Activated T-cell treated with anti-CD3 and anti-CD28 coated beads for 4 hours (primary cell): ENCODE measurements at places on chromosomes 5 and 9.

DNA sequence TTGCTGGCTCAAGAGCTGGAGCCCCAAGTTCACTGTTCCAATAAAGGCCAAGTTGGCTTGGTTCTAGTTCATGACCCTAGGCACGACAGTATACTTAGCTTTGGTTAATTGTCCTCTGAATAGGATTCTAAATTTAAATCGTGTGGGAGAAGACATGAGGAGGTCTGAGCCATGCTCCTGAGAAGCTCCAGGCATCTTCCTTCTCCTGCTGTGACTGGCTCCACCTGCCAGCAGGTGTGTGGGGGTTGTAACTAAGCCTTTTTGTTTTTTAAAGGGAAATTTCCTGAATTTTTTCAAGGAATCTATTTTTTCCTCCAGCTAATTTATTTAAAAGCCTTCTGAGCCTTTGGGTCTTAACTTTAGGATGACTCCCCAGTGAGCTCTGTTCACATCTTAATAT lies 20.2 kb upstream of the TRIM36 start:
- DNase-seq = no peak

DNA sequence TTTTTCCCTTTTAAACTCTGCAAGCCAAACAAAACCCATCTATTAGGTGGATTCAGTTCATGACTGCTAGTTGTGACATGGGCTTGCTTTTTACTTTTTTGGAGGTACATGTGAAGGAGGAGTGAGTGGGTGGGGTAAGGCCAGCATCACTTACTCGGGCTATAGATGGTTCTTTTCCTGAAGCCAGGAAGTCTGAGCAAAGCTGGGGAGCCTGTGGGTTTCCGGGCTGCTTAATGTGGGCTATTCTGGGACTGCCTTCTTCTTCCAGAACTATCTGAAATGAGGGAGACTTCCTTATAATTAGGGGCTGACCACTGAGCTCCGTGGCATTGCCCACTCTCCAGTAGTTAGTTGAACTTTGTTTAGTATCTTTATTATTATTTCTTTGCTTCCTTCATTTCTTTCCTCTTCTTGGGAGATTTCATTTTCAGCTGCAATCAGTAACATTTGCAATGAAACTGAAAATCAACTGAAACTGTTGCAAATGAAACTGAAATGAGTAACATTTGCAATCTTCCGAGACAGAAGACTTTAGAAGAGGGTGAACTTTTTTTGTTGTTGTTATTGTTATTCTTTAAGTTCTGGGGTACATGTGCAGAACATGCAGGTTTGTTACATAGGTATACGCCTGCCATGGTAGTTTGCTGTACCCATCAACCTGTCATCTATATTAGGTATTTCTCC lies 204.9 kb downstream of the LRRC70 start:
- no peak for DNase-seq

DNA sequence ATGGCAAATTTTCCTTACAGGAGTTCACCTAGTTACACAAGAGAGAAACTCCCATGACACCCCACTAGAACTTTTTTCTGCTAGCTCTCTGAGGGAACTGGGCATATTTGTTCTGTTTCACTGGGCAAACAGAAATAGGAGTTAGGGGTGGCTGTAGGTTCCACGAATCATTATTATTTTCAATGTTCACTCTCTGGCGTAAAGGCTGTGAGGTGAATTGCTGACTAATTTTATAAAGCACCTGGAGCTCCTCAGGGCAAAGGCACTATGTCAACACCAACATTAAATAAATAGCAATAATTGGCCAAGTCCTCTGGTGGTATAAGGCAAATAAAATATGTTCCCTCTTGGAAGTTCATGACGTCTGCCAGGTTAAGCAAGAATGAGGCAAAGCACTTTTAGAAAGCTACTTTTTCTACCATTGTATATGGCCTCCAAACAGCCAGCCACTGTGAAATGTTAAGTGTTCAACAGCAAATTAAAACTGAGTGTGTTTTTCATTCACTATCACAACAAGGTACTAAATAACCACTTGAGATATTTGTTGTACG lies 344.6 kb downstream of the PDE4D start:
- no peak for DNase-seq

- no peak for DNase-seq
Measured at GRCh38 chr5:177363565-177363964, 5.8 kb downstream of the RGS14 start.

GRCh38 chr9:124813501-124814163 lies 36.7 kb downstream of the OLFML2A start:
- DNase-seq = no peak

DNA sequence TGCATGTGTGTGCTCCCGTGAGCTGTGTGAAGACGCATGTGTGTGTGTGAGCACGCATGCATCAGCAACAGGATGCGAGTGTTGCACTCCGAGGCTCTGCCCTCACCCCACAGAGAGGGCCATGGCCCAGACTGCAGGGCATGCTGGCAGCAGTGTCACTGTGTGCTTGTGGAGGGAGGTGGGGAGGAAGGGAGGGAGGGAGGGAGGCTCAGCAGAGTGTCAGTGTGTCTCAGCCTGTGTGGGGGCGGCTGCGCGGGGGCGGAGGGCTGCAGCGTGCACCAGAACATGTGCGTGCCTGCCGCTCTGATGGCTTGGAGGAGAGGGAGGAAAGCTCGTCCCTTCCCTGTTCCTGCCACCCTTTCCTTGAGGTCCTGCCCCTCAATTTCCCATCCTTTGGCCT lies 5.3 kb downstream of the CAMK2A start:
- no peak for DNase-seq

DNA sequence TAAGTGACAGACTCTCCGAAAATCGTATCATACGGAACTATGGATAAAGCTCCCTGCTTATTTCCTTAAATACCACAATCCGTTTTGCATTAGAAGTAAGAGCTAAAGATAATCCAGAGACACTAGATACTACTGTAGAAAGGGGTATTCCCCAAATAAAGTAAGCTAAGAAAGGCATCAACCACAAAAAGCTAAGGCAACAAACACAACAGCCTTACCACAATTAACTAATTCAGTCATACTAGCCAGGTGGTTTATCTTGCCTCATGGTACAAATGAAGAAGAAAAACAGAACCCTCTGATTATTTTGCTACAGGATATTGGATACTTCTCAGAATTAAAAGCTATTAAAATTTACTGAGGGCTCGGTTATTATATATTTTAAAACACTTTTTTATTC lies 14.1 kb downstream of the ERP44 start:
- no peak for DNase-seq

GRCh38 chr9:35203528-35203927 lies 41.7 kb downstream of the UNC13B start:
- DNase-seq = no peak

- no peak for DNase-seq
Measured at GRCh38 chr5:31630931-31631330, 8.0 kb upstream of the PDZD2 start.

DNA sequence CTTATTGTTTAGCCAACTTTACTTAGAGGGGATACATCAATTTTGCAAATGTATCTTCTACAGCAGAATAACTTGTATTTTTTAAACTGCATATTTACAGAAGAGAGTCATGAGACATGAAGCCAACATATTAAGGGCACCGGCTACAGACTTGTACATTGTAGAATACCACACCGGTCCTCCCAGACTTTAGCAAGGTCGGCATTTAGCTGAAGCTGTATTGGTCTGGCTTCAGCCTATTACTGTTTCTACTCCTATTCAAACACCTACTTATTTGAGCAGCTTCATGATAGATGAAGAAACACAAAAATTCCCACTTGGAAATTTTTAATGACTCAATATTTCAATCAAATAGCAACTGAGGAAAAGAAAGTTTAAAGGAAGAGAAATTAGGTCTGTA lies 33.0 kb downstream of the NR3C1 start:
- no peak for DNase-seq

DNA sequence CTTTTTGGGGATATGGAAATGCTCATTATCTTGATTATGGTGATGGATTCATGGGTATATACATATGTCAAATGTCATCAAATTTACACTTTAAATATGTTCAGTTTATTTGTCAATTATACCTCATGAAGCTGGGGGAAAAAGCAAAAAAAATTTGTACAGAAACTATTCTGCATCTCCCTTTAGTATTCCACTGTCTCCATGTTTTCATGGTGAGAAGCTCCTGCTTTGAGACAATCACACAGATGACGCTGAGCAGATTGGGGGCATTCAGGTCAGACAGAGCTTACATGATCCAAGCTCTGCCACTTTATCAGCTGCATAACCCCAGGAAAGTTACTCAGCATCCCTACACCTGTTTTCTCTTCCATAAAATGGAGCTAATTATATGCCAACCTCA lies 101.5 kb downstream of the PLPPR1 start:
- no peak for DNase-seq

- no peak for DNase-seq
Measured at GRCh38 chr9:81083067-81083466, 606.3 kb downstream of the TLE1 start.

DNA sequence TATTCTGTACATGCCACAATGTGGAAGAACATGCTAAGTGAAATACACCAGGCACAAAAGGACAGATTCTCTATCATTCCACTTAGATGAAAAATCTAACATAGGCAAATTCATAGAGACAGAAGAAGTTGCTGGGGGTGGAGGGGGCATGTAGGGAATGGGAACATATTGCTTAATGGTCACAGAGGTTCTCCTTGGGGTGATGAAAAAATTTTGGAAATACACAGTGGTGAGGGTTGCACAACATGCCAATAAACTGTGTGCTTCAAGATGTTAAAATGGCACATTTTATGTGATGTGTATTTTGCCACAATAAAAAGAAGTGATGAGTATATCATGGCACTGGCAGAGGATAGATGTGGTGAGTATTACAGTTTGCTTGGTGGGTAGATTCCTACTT lies 111.9 kb downstream of the SUSD1 start:
- DNase-seq = no peak

- DNase-seq = no peak
Measured at GRCh38 chr9:114488398-114489129, 16.7 kb downstream of the WHRN start.

- no peak for DNase-seq
Measured at GRCh38 chr5:107769519-107769918, 98.8 kb upstream of the EFNA5 start.

DNA sequence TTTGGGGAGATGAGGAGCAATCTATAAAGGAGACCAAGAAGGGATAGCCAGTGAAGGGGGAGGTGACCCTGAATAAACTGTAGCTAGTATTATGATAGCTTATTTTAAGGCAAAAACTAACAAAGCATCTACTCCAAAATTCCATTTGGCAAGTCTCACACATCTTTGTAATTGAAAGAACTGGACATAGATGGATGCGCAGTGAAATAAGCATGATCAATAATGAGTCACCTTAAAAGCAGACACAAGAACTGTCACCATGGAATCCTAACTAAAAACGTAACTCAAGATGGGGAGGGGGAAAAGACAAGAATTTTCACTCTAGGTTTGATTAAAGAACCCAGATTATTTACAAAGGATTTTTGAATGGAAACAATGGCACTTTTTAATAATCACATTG lies 164.5 kb downstream of the MED27 start:
- DNase-seq = no peak

GRCh38 chr9:91045041-91045440 lies 243.4 kb downstream of the SYK start:
- no peak for DNase-seq

DNA sequence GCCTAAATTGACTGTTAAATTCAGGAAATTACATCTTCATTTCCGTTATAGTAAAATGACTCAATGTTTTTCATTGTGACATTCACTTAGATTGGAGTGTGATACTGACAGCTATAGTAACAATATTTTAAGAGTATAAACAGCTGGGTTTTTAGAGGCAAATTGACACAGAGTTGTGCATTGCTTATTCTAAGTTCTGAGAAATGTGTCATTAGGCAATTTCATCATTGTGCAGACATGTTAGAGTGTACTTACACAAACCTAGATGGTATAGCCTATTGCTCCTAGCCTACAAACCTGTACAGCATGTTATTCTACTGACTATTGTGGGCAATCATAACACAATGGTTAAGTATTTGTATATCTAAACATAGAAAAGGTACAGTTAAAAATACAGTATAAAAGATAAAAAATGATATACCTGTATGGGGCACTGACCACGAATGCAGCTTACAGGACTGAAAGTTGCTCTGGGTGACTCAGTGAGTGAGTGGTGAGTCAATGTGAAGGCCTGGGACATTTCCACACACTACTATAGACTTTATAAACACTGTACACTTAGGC lies 132.7 kb downstream of the PDE4D start:
- DNase-seq = no peak

GRCh38 chr5:153831973-153832372 lies 206.7 kb downstream of the FAM114A2 start:
- no peak for DNase-seq

- DNase-seq = no peak
Measured at GRCh38 chr9:131167146-131167692, 41.8 kb downstream of the NUP214 start.

- DNase-seq = no peak
Measured at GRCh38 chr5:59107692-59108091, 524.8 kb downstream of the RAB3C start.

GRCh38 chr9:2216591-2216990 lies 201.4 kb downstream of the SMARCA2 start:
- DNase-seq = no peak

DNA sequence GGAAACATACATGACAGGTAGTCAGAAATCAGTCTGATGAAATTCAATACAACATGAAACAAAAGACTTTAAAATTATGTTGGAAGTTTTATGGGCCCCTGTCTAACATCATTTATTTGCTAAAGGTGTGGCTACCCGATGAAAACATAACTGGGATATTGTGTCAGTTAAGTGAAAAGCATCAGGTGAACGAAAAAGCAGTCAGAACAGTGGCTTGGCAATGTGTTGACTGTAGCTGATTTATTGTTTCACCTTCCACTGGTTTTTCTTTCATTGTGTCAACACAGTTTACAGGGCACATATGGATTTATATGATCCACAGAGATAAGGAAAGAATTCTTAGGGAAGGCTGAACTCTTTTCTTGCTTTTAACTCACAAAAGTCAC lies 429.6 kb upstream of the ZNF608 start:
- no peak for DNase-seq

GRCh38 chr9:133135146-133135745 lies 14.2 kb upstream of the RALGDS start:
- DNase-seq = no peak

DNA sequence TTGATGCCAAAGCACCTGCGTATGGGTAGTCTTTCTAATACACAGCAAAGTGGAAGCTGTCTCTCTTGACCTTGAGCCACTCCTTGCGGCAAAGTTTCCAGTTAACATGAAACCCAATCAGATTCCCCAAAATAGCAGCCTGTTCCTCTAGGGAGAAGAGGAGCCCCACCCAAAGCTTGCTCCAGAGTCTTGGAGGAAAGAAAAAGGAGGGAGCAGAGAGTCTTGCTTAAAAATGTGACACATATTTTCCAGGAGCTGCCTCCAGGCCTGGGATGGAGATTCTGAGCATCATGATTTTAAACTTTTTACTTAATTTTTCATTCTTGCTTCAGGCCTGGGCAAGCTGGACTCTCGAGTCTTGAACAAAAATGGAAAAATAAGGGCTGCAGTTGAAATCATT lies 223.5 kb upstream of the TNC start:
- DNase-seq = no peak

- DNase-seq = no peak
Measured at GRCh38 chr9:34994260-34994899, 4.8 kb downstream of the DNAJB5 start.

- DNase-seq = no peak
Measured at GRCh38 chr9:123376218-123377071, 20.4 kb downstream of the CRB2 start.

GRCh38 chr9:107221321-107221720 lies 61.8 kb upstream of the RAD23B start:
- no peak for DNase-seq

GRCh38 chr5:148259288-148259687 lies 9.3 kb upstream of the SPINK13 start:
- no peak for DNase-seq

- no peak for DNase-seq
Measured at GRCh38 chr5:91477408-91477807, 94.3 kb upstream of the ARRDC3 start.

GRCh38 chr9:137809040-137809576 lies 68.5 kb upstream of the CACNA1B start:
- DNase-seq = no peak
